ENCODE measurements at places on chromosomes 4 and X. TPM values are rescaled to one million over a fixed set of nuclear protein-coding genes. Genes with fewer than 3 reads are reported as not detected.

DNA sequence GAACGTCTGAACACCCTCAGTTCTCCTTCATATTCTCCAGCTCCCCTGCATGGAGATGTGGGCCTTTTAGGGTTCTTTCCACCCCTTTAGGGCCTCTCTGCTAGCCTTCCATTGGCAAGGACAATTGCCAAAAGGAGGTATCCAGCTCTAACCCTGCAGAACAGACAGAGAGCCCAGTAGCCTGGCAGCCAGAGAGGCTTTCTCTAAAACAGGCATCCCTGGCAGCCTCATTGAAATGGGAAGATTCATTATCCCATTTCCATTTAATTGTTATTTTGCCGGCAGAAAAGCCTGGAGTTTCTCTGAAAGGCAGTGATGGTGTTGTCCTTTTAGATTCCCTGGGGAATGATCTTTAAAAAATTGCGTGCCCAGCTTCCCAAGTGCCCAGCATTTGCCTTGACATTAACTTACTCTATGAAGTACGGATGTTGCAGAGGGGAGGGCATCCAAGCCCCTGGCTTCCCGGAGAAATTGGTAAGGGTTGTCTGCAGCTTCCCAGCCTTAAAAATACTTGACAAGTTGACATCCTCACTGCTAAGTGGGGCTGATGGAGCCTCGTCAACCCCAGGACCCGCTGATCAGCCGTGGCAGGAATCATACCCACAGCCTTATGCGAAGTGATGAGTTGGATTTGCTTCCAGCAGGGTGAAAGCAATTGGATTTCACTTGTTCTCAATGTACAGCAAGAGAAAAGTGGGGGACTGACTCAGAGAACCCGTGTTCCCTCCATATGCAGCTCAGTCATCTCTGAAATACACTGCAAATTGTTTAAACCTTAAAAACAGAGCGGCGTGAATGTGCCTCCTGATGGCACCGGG, 244.1 kb downstream of the CRLF2 start:
- no peak for DNase-seq

GRCh38 chrX:153763298-153763932, 634 bp upstream of the PLXNB3 start:
- no peak for DNase-seq

- no peak for DNase-seq
Observed at GRCh38 chr4:184238072-184238745, 20.5 kb upstream of the ENPP6 start.

DNA sequence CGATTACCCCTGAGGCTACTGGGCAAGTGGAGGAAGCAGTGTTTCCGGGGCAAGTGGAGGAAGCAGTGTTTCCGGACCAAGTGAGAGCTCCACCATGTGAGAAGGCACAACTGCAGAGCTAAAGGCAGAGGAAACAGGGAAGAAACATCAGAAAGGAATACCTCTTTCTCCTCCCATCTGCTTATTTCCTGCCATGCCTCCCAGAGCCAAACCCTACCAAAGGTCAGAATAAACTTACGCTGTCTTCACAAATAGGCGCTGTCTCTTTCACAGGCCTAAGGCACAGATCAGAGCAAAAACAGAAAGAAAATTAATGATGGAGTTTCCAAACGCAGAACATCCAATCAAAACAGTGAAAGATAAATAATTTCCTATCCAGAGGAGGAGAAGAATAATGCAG, 153.0 kb downstream of the ATOH1 start:
- DNase-seq: no peak

GRCh38 chr4:21641696-21642095, 306.9 kb downstream of the KCNIP4 start:
- no peak for DNase-seq

GRCh38 chr4:65951177-65951576, 280.9 kb upstream of the EPHA5 start:
- no peak for DNase-seq

- DNase-seq: no peak
Observed at GRCh38 chrX:29082558-29082957, 495.3 kb downstream of the IL1RAPL1 start.

The USP17L19 gene
- polyA plus RNA-seq: not detected
